ENCODE measurements at places on chromosomes 7 and 10.

DNA sequence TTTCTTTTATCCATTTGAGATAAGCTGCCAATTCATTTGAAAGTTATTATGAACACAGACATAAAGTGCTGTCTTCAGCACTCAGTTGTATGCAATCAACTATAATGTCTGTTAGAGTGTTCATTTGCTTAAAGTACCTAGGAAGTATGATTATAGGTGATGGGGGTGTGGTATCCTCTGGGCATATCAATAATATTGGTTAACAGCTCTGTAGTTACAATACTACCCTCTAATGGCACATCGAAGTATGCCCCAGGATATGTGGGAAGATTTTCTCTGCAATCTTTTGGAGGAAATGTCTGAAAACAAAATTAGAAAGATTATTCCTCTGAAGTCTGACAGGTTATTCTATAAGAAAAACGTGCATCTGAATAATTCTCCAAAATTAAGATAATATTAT, 429.7 kb downstream of the ARL4A start:
- no peak for DNase-seq

GRCh38 chr7:144019457-144019856, 19.3 kb downstream of the OR6B1 start:
- DNase-seq, result no peak

DNA sequence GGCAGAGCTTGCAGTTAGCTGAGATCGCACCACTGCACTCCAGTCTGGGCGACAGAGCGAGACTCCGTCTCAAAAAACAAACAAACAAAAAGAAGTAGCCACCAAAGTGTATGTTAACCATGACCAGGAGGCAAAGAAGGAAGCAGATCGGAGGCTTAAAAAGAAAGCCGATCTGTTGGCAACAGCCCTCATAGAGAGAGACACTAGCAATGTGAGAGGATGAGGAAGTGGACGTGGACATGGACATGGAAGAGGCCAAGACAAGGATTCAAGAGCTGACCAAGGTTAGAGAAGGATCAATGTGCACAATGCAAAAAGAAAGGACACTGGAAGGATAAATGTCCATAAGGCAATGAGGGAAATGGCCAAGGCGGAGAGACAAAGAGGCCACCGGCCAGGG, 14.9 kb upstream of the ADCK2 start:
- no peak for DNase-seq

- no peak for DNase-seq
Observed at GRCh38 chr7:141198194-141198958, 124.5 kb downstream of the TMEM178B start.

DNA sequence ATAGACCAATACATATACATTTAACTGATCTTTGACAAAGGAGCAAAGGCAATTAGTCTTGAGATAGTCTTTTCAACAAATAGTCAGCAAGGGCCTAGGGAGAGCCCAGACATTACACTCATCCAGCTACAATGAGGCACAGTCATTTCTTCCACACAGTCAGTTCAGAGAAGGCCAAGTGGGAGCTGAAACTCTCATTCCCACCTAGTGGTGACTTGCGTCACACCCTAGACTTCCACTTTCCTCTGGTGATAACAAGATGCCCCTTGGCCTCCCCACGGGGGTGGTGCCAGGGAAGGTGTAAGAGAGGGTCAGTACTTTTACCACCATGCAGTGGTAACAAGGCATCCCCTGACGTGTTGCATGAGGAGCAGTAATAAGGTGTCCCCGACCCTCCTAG, 8.0 kb downstream of the FRMPD2 start:
- DNase-seq, result no peak

DNA sequence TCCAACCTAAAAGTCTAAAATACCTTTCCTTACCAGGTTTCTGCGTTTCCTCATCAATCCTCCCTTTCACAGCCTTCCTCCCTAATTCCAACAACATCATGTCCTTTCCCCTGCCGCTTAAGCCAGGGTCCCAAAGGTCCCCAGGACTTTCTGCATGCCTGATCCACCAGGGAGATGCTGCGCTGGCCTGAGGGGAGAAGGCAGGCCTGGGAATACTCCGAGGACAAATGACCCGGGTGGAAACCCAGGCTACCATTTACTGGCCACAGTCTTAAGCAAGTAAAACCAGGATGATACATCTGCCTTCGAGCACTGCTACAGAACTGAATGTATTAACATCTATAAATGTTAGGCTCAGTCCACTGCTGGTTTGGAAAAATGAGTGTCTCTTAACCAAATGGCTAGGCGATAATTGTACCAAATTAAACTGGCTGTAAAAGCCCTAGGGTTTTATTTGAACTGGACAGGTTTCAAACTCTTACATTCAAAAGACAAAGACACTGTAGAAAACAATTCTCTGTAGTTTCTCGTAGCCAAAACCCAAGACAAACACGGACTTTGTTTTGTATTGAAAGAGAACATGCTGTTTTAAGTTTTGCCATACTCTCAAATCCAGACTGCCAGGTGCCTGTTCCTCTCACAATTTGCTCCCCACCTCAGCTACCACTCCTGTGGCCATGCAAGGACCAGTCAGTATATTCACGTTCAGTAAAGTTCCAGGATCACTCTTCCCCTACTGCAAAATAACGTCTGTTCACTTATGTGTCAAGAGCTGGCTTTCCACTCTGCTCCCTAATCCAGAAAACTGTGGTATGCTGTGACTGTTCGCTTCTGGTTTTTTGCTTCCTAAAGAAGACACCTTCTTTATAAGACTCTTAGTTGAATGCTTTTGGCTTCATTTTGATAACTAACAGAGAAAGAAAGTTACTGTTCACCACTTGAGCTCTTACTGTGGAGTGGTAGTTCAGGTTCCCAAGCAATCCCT, 145.7 kb downstream of the RNF216 start:
- DNase-seq, result no peak

GRCh38 chr10:23370106-23370505, 25.5 kb upstream of the C10orf67 start:
- DNase-seq, result no peak

GRCh38 chr7:100607111-100607510, 4.9 kb downstream of the PCOLCE start:
- no peak for DNase-seq

DNA sequence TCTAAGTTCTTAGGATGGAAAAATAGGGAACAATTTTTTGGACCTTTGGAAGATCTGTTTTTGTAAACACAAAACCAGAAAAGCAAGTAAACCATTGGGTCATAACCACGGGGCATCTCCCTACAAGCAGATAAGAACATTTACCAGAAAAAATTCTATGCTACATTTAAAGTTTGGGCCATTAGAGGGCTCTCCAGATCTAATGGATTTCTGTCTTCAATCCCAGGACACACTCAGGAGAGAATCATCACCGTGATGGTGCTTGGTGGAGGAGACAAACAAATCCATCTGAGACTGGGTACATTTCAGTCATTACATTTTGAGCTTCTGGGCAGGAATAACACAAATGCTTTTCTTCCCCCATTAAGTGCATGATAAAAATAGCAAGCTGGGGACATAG, 178.4 kb upstream of the TARP start:
- DNase-seq, result no peak

DNA sequence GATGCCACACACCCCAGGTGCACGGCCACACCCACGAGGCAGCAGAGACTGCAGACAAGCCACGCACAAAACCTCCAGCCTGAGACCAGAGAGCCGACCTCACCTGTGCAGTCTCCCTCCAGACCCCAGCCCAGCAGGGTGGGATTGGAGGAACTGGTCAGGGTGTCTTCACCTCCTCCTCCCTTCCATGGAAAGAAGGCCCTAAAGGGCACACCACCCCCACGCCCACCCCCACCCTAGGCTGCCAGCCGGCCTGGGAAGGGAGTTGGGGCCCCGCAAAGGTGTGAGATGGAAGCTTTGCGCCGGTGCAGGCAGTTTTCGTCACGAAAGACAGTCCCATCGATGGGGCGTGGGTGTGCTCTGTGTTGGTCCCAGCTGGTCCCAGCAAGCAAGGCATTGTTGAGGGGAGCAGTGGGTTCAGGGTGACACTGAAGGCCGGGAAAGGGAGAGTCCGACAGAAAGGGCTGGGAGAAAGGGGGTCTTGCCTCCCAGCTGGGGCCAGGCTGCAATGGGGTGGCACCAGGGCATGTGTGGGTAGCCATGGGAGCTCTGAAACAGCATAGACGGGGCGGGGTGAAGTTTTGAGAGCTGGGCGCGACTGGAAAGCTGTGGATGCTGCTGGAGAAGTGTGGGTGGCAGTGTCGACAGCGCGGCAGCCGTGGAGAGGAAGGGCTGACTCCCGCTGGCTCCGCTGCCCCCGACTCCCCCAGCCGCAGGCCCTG, 349.2 kb downstream of the GLRX3 start:
- DNase-seq, result no peak

- DNase-seq, result no peak
Observed at GRCh38 chr7:106905734-106906133, 40.7 kb downstream of the PIK3CG start.

DNA sequence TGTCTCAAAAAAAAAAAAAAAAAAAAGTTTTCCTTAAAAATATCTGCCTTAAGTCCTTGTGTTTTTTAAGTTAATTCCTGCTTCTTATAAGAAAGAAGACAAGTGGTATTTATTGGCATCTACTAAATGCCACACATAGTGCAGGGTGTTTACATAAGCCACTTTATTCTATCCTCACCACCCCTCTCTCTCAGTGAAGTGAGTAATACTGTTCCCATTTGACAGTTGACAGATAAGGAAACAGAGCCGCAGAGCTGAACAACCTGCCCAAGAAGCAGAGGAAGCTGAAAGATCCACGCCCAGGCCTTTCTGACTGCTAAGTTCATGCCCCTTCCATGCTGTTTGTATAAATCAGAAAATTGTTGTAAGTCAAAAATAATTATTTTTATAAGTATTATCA, 54.1 kb downstream of the ABLIM1 start:
- DNase-seq, result no peak

DNA sequence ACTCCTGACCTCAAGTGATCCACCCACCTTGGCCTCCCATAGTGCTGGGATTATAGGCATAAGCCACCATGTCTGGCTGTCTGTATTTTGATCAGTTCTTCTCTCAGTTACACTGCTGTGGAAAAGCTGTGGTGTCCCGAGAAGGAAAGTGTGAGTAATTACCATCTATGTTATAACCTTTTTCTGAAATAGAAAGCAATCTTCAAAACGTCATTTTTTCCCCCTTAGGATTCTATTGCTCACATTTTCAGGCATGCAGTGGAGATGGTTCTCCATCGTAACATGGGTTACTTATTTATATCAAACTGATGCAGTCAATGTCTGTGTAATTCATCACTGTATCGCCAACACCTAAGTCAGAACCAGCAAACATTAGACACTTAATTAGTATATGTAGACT, 103.5 kb upstream of the FAM3C start:
- DNase-seq, result no peak

DNA sequence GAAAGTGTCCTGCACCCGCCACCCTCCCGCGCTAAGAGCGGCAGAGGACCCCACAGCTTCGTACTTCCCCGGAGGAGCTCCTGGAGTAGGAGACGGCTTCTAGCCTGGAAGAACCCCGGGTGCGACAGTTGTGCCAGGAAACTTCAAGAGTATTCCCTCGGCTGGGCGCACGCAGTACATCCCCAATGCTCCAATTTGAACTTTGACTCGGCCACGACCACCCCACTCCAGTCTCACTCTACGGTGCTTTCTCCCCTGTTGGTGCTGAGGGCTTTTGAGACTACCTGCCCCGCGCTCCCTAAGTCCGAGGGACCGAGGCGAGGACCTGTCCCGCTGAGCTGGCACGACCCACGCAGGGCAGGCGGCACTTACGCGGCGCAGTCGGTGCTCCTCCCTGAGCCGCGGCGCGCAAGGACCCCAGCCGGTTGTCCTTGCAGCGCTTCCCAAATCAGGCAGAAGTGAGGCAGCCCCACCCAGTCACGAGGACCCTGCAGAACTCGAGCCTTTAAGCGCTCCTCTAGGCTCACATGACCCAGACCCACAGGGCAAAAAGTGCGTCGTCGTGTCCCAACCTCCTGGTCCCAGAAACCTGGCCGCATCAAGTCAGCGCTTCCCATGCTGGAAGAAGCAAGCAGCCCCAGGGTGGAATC, at the start of gene CPVL:
CPVL (minus strand) TSS at position 481 of the 650 bp plus-strand sequence. CDS start 25,476 bp downstream, outside the sequence.
- no peak for DNase-seq

DNA sequence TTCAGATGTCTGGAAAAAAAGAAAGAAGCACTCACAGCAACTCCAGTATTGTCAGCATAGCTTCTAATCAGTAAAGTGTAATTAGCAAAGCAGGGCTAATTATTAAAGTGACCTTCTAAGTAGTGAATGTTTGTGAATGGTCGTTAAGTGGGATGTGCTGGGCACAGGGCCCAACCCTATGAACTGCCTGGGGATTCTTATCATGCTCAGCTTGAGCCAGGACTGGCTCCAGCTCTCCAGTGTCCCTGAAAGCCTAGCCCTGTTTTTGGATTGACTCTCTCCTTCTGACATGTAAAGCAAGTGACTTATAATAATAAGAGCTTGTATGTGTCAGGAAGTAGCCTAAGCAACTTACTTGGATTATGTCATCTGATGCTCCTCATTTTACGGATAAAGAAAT, 9.5 kb upstream of the TBX20 start:
- DNase-seq, result no peak

- DNase-seq, result no peak
Observed at GRCh38 chr10:100887761-100888296, 24.9 kb upstream of the SLF2 start.

GRCh38 chr7:157845203-157845835, 508.5 kb downstream of the DNAJB6 start:
- DNase-seq, result no peak

DNA sequence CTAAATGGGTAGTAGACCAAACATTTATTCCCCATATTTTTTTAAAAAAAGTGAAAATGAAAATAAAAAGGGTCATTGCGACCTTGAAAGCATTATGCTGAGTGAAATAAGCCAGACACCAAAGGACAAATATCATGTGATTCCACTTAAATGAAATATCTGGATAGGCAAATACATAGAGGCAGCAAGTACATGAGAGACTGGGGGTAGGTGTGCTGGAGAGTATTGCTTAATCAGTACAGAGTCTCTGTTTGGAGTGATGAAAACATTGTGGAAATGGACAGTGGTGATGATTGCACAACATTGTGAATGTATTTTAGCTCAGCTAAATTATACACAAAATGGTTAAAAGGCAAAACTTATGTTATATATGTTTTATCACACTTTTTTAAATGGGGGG, 169.4 kb downstream of the AKR1D1 start:
- no peak for DNase-seq

GRCh38 chr7:90430614-90431460, 27.6 kb downstream of the CLDN12 start:
- no peak for DNase-seq

- no peak for DNase-seq
Observed at GRCh38 chr10:32366588-32366987, 19.6 kb upstream of the EPC1 start.

- no peak for DNase-seq
Observed at GRCh38 chr10:112024079-112024478, 159.5 kb downstream of the GPAM start.

Data from stimulated activated CD4-positive, alpha-beta T cell treated with anti-CD3 and anti-CD28 coated beads, Interleukin-12 subunit alpha, Interleukin-12 subunit beta, amount 100 ng/mL, for 24 hours (primary cell).